ENCODE measurements at places on chromosomes 6 and 20. TPM values are rescaled to one million over a fixed set of nuclear protein-coding genes. Genes with fewer than 3 reads are reported as not detected.
A peak's percentile ranks its signal among the peaks of the same experiment; 100 is the strongest.

DNA sequence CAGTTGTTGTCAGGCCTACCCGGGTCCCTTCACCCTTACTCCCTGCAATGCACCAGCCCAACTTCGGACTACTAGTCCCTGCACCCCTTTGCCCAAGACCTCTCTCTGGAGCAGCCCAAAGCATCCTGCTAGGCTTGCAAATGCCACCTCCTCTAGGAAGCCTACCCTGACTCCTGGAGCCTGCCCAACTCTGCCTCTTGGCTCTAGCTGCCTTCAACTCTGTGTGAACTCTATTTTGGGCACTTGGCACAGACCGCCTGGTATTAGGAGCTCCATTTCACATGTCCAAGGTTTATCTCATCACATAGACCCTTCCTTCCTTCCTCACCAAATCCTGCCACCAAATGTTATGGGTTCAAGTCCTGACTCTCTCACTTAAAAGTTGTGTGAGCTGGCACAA, 80.6 kb downstream of the MDGA1 start:
- H3K36me3 ChIP-seq: no peaks in the 10 kb centered on the region
- DNase-seq: no peak
- no peaks in the 10 kb centered on the region for H3K27me3 ChIP-seq
- H3K4me1 ChIP-seq: peaks cover 34% of the 10 kb centered on the region
- no peak overlapping the region for H3K4me3 ChIP-seq
- peak overlapping the region; percentile 0 for H3K27ac ChIP-seq

GRCh38 chr6:36605560-36606391, 11.6 kb downstream of the SRSF3 start:
- H3K27ac ChIP-seq: peak overlapping the region; percentile 58
- H3K4me3 ChIP-seq: peak overlapping the region; percentile 25
- H3K36me3 ChIP-seq: peaks cover 80% of the 10 kb centered on the region

TSPO2 gene
- not detected for total RNA-seq

COL12A1 gene
- 0.16 TPM for total RNA-seq

DNA sequence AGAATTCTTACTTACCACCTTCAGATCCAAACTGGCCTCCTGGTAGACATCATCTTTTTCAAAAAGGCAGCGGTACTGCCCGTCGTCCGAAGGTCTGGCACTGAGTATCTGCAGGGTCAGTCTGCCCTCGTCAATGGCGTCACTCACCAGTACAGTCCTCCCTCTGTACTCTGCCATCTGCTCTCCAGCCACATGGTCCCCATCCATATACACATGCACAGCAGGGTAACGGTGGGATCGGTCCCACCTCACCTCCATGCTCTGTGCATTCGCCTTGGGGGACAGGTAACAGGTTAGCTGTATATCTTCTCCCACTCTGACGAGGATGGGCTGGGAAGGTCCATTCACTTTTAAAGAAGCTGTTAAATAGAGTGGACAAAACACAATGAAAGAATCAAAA, 11.0 kb downstream of the BTNL2 start:
- H3K36me3 ChIP-seq: no peaks in the 10 kb centered on the region
- H3K27me3 ChIP-seq: peaks cover 23% of the 10 kb centered on the region
- H3K27ac ChIP-seq: no peak overlapping the region
- no peak for DNase-seq
- no peak overlapping the region for H3K4me3 ChIP-seq
- peaks cover 5% of the 10 kb centered on the region for H3K4me1 ChIP-seq

DNA sequence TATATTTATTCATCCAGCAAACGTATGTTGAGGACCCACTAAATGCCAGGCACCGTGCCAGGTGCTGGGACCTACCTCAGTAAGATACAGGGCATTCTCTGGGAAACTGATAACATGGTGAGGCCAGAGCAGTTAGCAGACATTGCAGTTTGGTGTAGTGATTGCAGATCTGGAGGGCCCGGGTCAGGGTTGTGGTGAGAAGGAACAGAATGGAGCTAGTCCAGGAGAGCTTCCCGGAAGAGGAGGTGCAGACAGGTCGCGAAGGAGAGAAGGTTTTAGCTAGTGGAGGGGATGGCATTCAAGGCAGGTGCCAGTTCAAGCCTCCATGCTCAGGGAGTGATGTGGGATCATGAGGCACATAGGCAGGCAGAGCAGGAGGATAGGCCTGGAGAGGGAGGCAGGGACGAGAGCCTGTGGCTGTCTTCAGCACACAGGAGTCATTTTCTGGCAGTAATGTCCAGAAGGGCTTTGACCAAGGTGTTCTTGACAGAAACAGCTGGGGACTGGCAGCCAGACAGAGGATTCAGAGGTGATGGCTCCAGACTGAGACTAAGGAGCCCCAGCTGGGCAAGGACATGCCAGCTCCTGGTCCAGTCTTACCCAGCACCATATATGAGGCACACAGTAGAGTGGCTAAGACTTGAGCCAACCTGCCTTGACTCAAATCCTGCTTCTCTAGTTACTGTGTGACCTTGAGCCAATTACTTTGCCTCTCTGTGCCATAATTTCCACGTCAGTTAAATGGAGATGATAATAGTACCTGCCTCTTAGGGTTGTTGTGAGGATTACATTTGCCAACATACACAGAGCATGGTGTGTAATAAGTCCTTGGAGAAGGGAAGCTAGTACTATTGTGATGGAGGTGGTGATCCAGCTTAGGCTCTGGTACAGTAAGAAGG, 48.3 kb upstream of the FANCE start:
- H3K27ac ChIP-seq: no peak overlapping the region
- no peak for DNase-seq
- no peak overlapping the region for H3K4me3 ChIP-seq
- H3K4me1 ChIP-seq: peaks cover 12% of the 10 kb centered on the region
- H3K27me3 ChIP-seq: no peaks in the 10 kb centered on the region
- H3K36me3 ChIP-seq: no peaks in the 10 kb centered on the region

TNF gene
- total RNA-seq: 115 TPM

Measured in activated naive CD8-positive, alpha-beta T cell treated with anti-CD3 and anti-CD28 coated beads for 36 hours (primary cell).